Left lobe of liver (tissue), 2 donors: ENCODE measurements at places on chromosomes 7 and 10. TPM values are rescaled to one million over a fixed set of nuclear protein-coding genes. Genes with fewer than 3 reads are reported as not detected.

GRCh38 chr10:47020471-47020870 lies 109.2 kb downstream of the PTPN20 start:
- DNase-seq: no peak

DNA sequence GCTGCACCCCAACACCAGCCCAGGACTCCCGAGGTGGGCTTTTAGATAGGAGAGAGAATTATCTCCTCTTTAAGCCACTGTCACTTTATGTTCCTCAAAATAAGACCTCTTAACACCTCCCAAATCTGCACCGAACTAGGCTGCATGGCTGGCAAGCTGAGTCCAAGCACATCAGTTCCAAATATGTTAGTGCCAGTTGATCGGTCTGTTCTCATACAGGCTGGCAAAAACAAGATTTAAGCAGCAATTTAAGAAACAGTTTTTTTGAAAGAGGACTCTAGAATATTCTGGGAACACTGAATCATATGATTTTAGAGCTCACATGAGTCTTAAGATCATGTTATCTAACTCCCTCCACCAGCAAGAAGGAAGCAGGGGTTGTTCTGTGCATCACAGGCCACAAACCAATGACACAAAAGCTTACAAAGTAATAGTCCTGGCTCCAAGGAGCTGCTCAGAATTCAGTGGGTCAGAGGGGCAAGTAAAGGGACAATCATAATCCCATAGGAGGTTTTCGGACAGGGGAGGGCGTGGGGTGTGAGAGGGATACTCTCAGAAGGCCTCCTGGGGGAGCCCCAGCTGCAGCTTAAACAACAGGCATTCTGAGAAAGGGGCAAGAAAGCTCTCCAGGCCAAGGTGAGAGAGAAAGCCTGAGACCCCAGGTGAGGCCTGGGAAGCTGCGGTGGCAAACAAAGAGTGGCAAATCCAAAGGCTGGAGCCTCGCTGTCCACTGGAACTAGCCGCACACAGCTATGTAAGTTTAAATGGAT lies 7.1 kb downstream of the COBL start:
- no peak for DNase-seq

KLF14 gene
- total RNA-seq: not detected

INSYN2A gene
- total RNA-seq: not detected
